ENCODE measurements at places on chromosomes 2 and 18. TPM values are rescaled to one million over a fixed set of nuclear protein-coding genes. Genes with fewer than 3 reads are reported as not detected.

Gene GPR17
- total RNA-seq, result 0.28 TPM

Gene TMEM131
- 27.5 TPM for total RNA-seq

Gene DNER
- 2.5 TPM for total RNA-seq

Gene TWSG1
- 9.2 TPM for total RNA-seq

Gene MEP1B
- total RNA-seq, result not detected

Gene MSGN1
- not detected for total RNA-seq

Gene LRP2
- not detected for total RNA-seq

Gene ASXL3
- 4.5 TPM for total RNA-seq

Gene C1QL2
- total RNA-seq, result not detected

Gene GAL3ST2
- not detected for total RNA-seq

Gene MREG
- 0.37 TPM for total RNA-seq

Gene SNORC
- 0.44 TPM for total RNA-seq

DNA sequence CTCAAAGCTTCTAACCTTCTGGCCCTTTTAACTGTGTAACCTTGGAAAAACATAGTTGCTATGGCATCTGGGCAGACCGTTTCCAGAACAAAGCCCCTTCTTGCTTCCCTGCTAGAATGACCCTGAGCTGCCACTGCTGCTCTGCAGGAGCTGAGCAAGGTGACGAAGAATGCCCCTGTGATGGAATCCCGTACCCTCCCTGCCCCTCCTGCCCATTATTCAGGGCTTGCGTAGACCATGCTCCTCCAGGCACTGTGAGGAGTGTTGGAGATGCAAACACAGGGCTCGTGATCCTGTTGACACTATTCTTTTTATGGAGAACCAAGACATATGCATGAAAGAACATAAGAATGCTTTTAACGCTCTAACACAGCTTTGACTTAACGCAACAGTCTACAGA, 191.1 kb downstream of the CDH2 start:
- no peak for DNase-seq

DNA sequence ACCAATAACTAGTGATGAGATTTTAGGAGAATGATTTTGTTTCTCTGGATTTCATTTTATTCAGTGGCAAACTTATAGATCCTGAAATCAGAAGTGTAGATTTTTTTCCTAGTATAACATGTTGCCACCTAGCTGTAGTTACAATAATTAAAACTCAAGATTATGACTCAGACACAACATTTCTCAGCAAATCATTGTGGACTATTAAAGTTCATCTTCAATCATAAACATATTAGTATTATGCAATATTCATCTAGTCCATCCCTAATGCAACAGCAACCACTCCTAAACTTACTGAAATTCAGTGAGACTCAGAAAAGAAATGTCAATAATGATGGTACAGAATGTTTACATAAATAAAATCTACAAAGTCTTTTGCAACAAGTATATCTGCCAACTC, 51.3 kb downstream of the USP34 start:
- DNase-seq, result no peak

GRCh38 chr2:222364285-222364895, 60.0 kb upstream of the SGPP2 start:
- DNase-seq, result no peak

DNA sequence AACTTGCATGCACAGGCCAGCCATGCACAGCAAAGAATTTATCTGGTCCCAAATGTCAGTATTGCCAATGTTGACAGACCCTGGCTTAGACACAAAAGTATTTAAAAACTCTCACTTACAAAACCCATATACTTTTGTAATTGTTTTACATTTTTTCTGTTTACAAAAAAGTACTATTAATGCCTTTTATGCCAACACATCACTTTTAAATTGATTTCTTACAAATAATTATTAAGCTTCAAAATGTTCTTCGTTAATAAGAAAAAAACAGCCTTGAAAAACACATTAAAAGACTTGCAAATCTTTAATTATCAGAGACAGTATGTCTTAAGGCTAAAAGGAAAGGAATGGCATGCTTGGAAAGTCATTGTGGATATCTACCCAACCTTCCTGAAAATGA, 181.3 kb upstream of the TWIST2 start:
- DNase-seq, result no peak

DNA sequence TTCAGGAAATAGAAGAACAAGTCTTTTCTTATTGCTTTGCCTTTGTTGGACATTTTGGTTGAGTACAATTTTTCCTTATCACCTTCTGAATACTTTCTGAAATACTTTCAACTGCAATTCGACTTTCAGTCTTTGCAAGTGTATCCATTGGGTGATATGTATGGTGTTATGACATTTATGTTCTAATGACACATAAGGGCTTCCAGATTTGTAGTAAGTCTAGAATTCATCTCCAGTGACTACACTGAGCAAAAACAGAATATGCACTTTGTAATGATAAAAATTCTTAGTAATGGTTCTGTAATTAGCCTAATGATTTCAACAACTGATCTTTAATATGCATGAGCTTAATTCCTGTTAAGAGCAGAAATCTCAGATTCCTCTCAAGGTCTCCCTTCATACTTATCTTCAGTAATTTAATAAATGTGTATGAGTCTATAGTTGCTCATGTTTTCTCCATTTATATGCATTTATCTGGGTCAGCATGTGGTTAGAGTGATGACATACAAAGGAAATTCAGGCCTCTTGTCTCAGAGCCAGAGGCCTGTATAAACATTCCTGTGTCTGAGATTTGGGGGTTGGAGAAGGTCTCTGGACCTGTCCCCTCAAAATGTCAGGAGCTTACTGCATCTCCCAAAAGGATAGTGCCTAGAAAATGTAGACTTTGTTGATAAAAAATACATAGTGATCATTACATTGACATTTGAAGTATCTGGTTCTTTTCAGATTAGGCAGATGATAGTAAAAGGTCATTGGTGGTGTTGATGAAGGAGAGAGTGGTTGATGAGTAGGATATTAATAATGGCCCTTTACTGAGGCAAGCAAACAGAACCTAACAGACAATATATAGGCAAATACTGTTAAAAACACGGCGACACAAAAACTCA, 114.9 kb downstream of the QPCT start:
- DNase-seq, result no peak

- no peak for DNase-seq
Measured at GRCh38 chr2:29039718-29040480, 34.4 kb downstream of the PCARE start.

- DNase-seq, result no peak
Measured at GRCh38 chr2:8524388-8524787, 157.5 kb upstream of the ID2 start.

DNA sequence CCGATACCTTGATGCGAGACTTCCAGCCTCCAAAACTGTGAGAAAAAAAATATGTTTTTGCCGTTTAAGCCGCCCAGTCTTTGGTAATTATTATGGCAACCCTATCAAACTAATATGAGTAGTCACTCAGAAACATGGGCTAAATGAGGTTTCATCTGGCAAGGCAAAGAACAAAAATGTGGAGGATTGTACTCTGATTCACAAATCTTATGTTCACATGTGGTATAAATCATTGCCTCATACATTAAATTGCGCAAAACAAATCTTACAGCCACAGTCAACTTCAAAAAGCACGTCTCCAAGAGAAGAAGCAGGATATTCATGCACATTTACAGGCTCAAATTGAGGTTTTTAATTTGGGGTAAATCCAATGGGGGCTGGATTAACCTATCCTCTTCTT, 1435.4 kb upstream of the LRRTM1 start:
- DNase-seq, result no peak

- no peak for DNase-seq
Measured at GRCh38 chr2:170651624-170652325, 63.4 kb upstream of the SP5 start.

GRCh38 chr2:56244911-56245530, 61.2 kb downstream of the CCDC85A start:
- DNase-seq, result no peak

DNA sequence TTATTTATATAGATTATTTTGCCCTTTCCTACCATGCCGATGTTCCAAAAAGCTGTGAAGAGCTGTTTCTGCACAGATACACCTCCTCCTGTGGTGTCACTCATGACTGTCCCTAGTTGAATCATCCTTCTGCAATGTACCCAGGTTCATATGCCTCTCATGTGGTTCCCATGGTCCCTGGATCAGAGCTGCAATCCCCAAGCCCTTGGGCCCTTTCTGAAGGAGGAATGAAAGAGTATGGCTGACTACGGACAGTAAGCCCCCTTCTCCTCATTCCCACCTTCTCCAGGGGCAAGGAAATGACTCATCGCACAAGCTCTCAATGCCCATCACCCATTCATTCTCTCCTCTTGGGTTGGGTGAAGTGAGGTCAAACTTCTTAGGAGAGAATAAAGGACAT, 63.9 kb upstream of the ACVR1 start:
- no peak for DNase-seq

GRCh38 chr2:212284166-212284565, 254.4 kb downstream of the ERBB4 start:
- DNase-seq, result no peak

- no peak for DNase-seq
Measured at GRCh38 chr2:41410011-41410410, 637.8 kb upstream of the PKDCC start.

DNA sequence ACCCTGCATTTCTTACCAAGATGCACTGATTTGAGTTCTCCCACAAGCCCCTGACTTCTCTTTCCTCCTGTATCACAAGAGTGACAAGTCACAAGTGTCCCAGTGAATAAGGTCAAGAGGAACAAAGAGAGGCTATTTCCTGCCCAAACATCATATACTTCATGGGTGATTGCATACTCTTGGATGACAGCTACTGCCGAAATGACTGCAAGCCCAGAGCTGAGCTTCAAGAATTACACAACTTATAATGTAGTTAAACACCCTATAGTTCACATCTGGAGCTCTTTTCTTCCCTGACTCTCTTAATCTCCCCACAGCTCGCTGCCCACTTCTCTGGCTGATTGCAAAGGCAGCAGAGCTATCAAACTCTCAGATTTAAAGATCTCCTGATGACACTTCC, 289.7 kb upstream of the PARD3B start:
- DNase-seq, result no peak

GRCh38 chr18:75253784-75254183, 43.2 kb downstream of the TSHZ1 start:
- no peak for DNase-seq

GRCh38 chr2:74070991-74071390, 76.7 kb downstream of the BOLA3 start:
- no peak for DNase-seq

DNA sequence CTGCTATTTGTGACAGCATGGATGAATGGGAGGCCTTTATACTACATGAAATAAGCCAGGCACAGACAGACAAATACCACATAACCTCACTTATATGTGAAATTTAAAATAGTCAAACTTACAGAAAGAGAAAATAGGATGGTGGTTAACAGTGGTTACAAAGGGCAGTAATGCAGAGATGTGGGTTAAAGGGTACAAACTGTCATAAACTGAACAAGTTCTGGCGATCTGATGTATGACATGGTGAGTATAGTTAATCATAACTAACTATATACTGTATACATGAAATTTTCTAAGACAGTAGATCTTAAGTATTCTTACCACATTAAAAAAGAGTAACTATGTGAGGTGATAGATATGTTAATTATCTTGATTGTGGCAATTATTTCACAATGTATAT, 558.1 kb upstream of the ZNF804A start:
- no peak for DNase-seq

DNA sequence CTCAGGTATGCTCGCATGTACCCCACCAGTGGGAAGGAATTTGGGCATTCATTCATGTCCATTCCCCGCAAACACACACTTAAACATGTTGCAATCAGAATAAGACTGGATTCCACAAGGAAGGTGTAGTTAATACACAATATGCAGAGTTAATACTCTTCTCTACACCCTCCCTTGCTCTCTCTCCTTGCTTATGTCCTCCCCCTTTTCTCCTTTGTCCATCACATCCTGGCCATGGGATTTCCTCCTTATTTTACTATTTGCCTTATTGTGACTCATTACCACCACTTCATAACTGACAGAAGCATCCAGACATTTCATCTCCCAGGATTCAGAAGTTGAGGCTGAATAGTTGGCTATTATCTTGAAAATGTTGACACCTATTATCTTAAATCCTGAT, 473.8 kb upstream of the SPHKAP start:
- no peak for DNase-seq

- DNase-seq, result no peak
Measured at GRCh38 chr2:178074123-178075005, 1.8 kb upstream of the PDE11A start.

GRCh38 chr2:74578408-74578807, 23.9 kb downstream of the DOK1 start:
- DNase-seq, result no peak

DNA sequence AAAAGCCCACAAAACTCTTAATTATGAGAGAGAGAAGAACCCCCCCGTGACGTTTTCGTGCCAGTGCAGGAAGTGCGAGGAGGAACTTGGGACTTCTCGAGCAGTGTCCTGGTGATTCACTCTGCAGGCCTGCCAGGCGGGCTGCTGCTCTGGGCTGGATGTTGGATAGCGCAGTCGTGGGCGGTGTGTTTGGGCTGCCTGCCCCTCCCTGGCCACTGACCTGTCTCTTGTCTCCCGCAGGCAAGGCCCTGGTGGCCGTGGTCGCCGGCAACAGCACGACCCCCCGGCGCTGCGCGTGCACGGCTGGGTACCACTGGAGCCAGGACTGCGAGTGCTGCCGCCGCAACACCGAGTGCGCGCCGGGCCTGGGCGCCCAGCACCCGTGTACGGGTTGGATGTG, 29.0 kb downstream of the TNFRSF11A start:
- no peak for DNase-seq

GRCh38 chr2:123040506-123040905, 984.6 kb upstream of the CNTNAP5 start:
- no peak for DNase-seq

GRCh38 chr2:30997979-30998378, 140.3 kb downstream of the GALNT14 start:
- no peak for DNase-seq

DNA sequence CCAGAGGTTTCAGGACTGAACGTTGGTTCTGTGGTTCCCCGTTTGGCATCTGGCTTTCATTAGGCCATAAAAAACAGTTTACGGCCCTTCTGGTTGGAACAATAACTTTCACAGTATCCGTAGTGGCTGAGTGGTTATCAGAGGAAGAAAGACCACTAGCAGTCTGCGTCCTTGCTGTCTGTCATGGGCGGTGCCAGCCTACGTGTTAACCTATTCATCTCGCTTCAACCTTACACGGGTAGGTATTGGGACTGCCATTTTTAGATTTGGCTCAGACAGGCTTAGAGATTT, 42.6 kb upstream of the ROCK2 start:
- DNase-seq, result no peak

DNA sequence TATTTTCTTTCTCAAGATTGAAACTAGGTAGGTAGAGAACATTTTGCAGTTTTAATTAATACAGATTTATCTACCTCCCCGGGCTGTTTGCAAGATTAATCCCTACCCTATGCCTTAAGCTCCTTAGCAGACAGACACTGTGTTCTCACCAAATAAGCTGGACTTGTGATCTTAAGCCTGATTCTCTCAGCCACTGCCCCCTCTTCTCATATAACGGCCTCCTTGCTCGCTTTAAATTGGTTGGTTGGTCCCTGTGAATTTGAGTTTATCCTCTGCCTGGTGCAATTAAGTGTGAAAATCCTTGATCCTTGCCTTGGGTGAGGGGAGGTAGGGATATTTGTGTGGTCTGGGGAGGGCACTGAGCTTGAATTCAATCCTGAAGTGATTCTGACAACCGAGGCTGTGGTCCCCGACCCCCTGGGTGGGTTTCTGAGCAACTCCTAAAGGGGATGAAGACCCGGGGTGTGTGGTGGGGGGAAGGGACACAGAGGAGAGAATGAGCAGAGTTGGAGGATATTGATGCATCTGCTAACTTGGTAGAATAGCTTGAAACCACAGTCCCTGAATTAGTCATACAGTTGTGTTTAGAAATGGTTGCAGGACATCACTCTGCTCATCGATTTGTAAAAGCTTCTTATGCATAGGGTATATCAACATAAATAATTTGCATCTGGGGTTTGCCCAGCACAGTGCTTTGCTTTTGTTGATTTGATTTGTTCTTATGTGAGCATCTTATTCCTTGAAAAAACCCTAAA, 36.9 kb upstream of the NCKAP5 start:
- DNase-seq, result no peak

Measured in heart left ventricle (tissue), 16 donors.